Stimulated activated CD4-positive, alpha-beta T cell treated with anti-CD3 and anti-CD28 coated beads, Interleukin-1b, Interleukin-23, amount 100 ng/mL, for 24 hours (primary cell): ENCODE measurements at places on chromosomes 2 and 18.

GRCh38 chr18:13811993-13812392 lies 12.0 kb upstream of the MC5R start:
- DNase-seq, result no peak

GRCh38 chr2:178324077-178324476 lies 126.9 kb downstream of the PRKRA start:
- no peak for DNase-seq

- DNase-seq, result no peak
These were observed 423.7 kb upstream of the MMADHC start for GRCh38 chr2:150011161-150011730.

DNA sequence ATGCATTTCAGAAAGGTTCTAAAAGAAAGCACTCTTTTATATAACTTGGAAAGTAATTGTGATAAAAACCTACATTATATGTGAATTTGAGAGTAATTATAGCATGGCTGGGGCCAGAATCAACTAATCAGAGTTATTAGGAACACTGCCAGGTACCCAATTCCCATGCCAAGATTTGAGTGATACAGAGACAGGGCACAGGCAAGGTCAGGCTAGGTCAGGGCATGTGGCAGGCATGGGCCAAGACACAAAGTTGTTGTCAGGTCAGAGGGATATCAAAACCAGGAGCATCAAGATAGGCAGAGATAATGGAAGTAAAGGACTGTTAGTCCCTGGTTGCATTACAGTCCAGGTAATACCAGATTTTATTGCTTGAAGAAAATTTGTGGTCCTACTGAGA lies 87.4 kb downstream of the MYO3B start:
- DNase-seq, result no peak

DNA sequence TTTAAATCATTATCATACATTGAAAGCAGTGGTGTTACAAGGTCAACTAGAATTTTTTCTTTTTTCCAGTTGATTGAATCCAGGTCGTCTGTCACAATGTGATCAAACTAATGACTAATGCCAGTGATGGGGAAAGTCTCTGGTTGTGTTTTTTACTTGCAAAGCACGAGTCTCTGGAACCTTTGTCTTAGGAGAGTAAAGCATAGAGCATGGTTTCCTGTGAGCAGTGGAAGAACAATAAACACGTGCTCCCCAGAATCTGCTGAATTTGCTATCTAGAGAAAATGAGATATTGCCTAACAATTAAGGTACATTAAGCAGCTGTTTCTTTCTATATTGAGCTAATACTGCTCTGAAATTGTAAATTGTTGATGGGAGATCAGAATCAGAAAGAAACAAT lies 1332.4 kb upstream of the TMEFF2 start:
- DNase-seq, result no peak

GRCh38 chr2:19348692-19349091 lies 9.7 kb downstream of the OSR1 start:
- DNase-seq, result no peak

DNA sequence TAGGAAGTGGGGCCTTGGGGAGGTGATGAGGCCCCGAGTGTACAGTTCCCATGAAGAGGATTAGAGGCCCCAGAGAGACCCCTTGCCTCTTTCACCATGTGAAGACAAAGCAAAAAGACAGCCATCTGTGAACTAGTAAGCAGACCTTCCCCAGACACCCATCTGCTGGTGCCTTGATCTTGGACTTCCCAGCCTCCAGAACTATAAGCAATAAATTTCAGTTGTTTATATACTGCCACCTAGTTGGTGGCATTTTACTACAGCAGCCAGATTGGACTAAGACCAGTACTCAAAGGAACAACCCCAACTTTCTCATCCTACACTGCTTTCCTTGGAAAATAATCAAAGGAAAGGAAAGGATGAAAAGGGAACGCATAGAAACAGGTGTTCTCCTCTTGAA lies 27.9 kb upstream of the CREG2 start:
- no peak for DNase-seq

DNA sequence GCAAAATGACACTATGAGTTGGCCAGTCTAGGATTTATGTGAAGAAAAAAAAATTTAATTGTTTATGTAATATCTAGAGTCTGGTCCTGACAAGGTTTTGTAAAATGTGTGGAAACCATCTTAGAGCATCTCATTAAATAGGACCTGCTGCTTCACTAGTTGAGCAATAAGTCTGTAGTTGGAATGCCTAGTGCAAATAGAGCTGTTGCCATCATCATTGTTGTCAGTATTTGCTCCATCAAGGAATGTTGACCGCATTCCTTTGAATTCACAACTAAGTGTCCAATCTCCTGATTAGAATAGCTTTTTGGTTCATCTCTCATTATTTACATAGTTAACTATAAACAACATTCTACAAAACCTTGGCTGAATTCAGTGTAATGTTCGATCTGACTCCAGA lies 32.2 kb upstream of the RPE start:
- no peak for DNase-seq

DNA sequence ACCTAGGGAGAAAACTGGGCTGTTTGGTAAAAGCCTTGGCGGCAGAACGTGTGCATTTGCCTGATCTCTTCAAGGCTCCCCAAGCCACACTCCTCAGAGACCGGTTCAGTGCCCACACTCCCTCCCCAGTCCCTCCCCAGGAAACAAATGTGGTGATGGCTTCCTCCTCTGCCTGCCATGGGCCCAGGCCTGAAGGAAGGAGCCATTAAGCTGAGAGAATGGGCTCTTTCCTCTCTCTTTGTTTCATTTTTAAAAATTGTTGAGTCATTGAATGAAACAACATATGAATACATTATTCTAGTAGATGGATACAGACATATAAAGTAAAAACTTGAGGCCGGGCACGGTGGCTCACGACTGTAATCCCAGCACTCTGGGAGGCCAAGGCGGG lies 50.6 kb upstream of the YWHAQ start:
- no peak for DNase-seq

DNA sequence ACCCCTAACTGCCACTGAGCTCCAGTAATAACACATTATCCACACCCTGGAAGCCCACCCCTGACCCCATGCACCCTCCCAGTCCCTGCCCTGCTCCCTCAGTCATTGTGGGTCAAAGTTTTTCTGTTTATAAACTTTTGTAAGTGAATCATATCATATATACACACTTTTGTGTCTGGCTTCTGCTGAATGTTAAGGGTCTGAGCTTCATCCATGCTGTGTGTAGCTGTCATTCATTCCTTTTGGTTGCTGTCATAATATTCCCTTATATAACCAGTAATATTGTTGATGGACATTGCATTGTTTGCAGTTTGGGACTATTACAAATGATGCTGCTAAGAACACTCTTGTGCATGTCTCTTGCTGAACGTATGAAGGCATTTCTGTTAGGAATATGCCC lies 14.5 kb downstream of the CNNM4 start:
- no peak for DNase-seq

GRCh38 chr18:519019-519879 lies 18.7 kb upstream of the COLEC12 start:
- DNase-seq, result no peak

GRCh38 chr2:3871002-3871401 lies 167.6 kb downstream of the DCDC2C start:
- DNase-seq, result no peak

DNA sequence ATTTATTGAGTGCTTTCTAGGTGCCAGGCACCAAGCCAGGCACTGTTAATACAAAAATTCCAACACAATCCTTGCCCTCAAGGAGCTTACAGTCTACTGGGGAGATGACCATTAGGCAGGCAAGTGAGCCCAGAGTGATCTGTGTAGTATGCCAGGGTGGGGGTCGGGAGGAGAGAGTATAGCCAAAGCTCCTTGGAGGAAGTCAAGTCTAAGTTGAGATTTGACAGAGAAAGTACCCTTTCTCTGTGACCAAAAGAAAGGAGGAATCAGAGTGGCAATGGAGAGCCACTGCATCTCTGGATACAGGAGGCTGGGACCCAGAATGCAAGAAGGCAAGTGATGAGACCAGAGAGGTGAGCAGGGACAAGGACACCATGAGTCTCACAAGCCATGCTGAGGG lies 7.5 kb downstream of the ANKRD53 start:
- DNase-seq, result no peak

DNA sequence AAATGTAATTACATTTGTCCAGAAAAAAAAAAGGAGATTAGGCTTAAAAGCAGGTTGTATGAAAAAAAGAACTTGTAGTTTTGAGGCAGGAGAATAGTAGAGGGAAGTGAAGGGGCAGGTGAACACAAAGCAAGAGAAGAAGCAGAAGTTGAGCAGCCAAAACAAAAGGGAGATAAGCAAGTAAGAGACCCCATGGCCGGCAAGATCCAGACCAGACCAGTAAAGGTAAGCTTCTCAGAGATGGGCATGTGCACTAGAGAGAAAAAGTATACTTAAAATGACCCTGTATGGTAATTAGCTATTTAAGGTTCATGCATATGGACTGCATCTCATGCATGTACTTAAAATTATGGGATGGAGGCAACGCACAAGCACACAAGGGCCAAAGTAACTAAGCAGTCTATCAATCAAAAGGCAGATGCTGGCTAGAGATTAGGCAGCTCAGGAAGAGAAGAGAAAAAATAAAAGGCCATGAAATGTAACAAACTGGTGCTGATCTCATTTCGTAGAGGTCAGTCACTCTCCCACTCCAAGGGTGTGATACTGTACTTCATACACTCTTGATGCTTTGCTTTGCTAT lies 9.7 kb downstream of the SIGLEC15 start:
- DNase-seq, result no peak

GRCh38 chr2:181123798-181124231 lies 143.4 kb downstream of the UBE2E3 start:
- no peak for DNase-seq

DNA sequence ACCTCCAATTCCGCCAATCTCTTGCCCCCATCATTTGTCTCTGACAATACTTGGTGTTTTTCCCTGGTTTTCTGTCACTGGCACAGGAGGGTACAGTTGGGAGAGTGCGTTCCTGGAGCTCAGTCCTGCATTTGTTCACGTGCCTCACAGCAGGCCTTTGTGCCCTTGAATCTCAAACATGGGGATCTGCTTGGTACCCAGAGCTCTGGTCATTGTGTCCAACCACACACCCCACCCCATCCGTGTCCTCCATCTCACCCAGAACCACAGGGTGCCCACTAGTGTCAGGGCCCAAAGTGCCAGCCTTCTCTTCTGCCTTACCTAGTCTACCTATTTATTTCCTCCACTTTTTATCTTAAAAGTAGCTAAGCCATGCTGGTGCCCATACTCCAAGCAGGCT lies 16.2 kb downstream of the GAREM2 start:
- no peak for DNase-seq

DNA sequence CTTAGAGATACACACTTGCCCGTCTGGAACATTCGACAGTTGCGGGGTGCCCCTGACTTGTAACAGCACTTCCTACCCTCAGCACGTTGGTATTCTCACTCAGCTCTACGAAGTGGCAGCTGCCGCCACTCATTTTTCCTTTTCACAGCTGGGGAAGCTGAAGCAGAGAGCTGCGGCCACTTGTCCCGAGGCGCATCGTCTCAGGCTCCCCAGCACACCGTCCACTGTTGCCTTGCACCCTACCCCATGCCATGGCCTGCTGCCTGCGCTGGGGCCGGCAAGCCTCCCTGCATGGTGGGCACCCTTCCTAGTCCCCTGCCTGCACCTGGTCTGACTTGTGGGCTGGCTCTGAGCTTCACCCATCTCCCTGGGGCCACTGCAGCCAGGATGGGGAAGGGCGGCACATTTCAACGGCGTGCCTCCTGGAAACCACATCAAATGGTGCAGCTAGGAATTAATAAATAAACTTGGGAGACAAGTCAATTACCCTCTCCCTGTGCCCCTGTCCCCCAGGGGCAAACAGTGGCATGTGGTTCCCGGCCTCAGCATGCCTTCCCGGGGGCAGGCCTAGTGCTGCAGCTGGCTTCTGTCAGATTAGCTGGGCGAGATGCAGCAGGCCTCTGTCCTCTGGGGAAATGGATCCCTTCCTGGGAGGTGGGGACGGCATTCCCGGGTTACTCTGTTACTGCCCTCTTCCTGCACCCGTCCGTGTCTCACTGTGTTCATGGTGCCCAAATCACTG lies 64.7 kb upstream of the HAAO start:
- DNase-seq, result no peak

DNA sequence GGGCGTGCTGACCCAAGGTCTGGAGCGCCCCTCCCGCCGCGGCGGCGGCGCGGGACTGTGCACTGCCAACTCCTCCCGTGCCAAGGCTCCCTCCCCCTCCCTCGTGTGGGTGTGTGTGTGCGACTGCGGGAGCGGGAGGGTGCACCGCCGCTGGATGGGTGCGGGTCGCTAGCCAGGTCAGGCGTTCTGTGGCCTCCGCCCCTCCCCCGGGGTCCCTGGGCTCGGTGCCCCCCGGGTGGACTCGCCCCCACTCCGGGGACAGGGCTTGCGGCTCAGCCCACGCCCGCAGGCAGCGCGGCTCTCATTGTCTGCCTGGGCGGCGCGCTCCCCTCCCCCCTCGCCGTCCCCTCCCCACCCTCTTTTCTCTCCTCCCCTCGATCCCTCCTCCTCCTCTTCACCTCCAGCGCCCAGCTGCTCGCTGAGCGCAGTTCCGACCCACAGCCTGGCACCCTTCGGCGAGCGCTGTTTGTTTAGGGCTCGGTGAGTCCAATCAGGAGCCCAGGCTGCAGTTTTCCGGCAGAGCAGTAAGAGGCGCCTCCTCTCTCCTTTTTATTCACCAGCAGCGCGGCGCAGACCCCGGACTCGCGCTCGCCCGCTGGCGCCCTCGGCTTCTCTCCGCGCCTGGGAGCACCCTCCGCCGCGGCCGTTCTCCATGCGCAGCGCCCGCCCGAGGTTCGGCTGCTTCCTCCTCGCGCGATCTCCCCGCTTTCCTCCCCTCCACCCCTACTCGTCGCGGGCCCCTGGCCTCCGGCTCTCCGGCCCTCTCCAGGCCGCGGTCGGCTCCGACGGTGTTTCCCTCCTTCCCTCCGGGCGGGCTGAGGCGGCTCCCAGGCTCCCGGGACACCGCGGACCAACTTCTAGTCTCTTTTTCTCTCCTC lies at the start of gene GATA6:
Gene GATA6, plus strand, starts transcription at position 579 of the 878 bp plus-strand sequence. CDS start 1,556 bp downstream, outside the sequence.
- DNase-seq, result no peak

GRCh38 chr18:35106845-35107148 lies 65.6 kb downstream of the MAPRE2 start:
- no peak for DNase-seq

DNA sequence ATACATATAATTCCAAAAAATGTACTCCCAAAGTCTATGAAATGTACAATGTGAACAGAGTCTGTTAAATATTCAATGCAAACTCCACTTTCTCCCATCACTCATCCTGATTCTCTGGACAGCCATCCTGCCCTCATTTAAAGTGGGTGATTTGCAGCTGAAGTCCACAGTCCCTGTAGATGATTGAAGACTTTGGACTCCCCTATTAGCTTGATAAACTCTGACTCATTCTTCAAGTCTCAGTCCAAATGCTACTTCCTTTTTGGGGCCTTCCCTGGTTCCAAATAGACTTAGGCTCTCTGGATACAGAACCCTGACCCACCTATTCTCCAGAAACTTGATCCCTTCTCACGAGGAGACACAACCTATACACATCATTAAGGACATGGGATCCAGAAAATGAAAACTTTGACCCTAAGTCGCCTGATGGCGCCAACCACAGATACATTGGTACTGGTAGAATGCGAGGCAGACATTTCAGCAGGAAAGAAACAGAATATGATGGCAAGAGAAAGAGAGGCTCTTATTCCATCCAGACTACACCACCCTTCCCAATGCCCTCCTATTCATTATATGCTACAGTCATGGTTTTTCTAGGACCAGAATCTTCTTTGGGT lies 122.7 kb downstream of the VIT start:
- no peak for DNase-seq
